ENCODE measurements at places on chromosomes 7 and 10.

- no peak for DNase-seq
Measured at GRCh38 chr10:3852147-3852904, 67.3 kb upstream of the KLF6 start.

GRCh38 chr10:52424341-52424740 is 110.3 kb downstream of the DKK1 start:
- no peak for DNase-seq

- DNase-seq, result no peak
Measured at GRCh38 chr7:75019800-75020199, 53.8 kb downstream of the RCC1L start.

- no peak for DNase-seq
Measured at GRCh38 chr7:112001091-112001826, 204.9 kb downstream of the DOCK4 start.

DNA sequence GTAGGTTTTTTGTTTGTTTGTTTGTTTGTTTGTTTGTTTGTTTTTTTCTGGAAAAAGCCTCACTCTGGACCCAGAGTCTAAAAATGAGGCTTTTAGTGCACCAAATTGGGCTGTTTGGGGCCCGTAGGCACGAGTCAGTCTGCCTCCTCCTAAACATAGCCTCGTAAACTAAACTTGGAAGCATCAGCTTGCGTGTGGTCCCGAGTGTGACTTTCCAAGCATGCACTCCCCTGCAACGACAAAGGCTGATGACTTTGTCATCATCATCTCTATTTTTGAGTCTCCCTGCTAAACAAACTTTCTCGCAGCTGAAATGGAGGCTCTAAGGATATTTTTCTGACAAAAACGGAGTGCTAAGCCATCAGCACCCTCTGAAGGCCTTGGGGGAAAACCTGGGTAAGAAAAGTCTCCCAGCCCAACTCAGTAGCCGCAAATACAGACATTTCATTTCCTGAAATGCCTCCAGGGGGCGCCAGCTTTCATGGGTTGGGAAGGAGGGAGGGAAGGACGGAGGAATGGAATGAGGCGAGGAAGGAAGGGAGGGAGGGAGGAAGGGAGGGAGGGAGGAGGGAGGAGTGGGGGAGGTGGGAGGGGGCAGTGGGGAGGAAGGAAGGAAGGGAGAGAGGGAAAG is 245.9 kb downstream of the KCNMA1 start:
- no peak for DNase-seq

- DNase-seq, result no peak
Measured at GRCh38 chr10:109358325-109358724, 565.0 kb downstream of the XPNPEP1 start.

DNA sequence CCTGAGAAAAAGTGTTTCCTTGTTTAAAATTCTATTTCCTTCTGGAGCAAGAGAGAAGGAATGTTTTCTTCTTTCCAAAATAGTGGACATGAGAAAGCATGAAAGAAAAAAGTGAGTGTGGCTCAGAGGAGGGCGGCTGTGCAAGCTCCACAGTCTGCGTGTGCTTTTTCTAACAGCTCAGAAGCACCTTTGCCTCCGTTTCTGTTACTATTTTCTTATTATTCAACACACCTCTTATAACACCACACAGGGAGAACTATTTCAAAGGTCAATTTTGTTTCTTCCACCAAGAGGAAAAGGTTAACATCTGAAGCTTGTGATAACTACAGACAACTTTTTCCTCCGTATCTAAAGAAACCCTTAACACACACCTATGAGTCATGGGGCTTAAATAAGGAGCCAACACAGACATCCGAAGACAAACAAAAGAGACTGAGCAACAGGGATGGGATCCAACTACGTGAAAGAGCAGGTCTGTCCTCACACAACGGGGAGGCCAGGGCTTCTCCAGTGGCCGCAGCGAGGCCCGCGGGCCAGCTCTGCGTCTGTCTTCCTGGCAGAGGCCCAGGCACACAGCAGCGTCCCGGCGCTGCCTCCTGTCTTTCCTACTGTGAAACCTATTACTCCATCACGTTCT is 36.2 kb upstream of the NCAPG2 start:
- DNase-seq, result no peak

DNA sequence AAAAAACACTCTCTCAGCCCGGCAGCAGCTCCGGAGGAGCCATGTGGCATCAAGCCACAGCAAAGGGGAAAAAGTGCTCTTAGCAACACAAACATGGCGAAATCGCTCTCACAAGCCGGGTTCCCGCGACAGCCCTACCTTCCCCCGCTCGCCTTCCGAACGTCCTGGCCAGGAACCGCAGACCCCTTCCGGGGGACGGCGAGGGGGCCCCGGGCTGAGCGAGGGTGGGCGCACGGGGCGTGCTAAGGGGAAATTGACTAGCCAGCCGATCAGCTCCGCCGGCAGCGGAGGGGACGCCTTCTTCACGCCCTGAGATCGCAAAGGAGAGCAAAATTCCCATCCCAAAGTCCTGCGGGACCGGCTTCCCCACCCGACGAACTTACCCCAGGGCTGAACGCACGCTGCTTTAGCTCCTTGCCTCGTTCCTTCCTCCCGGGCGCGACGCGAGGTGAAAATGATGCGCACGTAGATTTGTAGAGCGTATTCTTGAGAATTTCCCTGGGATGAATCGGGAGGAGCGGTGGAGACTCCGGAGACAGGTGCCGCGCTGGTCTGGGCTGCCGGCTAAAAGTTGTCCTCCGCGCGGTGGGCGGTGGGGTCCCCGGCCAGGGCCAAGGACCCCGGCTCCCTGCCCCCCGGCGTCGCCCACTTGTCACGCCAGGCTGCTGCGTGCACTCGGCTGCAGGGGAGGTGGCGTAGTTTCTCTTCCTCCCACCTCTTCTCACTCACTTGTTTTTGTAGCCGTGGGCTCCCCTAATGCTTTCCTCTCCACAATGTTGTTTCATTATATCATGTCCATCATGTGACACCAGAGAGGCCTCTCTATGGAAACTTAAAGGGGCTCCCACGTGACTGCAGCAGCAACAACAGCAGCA is 220.1 kb upstream of the MKLN1 start:
- peak; percentile 48 for DNase-seq

- DNase-seq, result peak; percentile 75
Measured at GRCh38 chr10:8331896-8332729, 277.6 kb downstream of the GATA3 start.

DNA sequence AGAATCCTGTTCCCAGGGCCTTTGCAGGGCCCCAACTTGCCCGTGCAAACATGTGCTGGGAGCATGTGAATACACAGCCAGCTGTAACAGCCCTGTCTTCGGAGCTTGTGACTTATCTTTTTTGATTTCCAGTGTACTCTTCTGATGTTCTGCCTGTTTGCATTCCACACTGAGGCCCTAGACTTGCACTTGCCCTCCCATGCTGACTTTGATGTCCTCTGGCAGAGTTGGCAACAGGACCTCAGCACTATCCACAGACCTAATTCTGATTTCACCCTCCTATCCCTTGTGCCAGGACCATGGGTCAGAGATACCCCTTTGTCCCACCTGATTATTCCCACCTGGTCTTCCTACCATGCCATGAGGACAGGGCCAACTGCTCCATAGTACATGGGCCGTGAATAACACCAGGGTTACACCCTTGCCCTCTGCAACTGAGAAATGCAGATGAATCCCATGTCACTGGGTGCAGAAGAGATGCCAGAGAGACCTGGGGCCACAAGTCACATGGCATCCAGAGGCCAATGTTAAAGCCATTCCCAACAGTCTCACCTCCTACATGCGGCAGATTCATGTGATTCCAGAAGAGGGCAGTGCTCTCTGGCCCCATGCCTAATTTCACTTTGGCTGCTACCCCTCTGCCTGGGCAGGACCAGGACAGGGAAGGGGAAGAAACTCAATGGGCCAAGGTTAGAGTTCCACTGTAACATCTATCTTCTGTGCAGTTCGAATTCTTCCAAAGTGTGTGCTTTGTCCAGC is 43.0 kb downstream of the SCRN1 start:
- DNase-seq, result no peak

GRCh38 chr7:92973974-92974373 is 137.6 kb upstream of the CDK6 start:
- no peak for DNase-seq

GRCh38 chr7:105638902-105639495 is 57.7 kb upstream of the EFCAB10 start:
- DNase-seq, result no peak

- DNase-seq, result no peak
Measured at GRCh38 chr10:84478151-84478550, 149.8 kb downstream of the CCSER2 start.

GRCh38 chr10:77901743-77902142 is 24.8 kb downstream of the DLG5 start:
- no peak for DNase-seq

DNA sequence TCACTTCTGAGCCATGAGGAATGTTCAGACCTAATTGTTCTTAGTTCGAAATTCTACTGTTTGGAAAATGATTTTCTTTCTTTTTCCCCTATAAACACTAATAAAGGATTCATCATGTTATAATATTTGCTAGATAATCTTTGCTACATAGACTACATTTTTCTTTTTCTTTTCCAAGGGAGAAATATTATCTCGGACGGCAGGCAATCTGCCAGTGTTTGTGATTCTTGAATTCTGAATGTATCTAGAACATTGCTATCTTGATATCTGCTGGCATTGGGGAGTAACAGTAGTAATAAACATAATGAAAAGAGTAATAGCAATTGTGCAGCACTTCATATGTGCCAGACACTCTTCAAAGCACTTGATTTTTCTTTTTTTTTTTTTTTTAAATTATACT is 107.7 kb upstream of the ZNF32 start:
- DNase-seq, result no peak

- no peak for DNase-seq
Measured at GRCh38 chr10:132948351-132948750, 6.0 kb upstream of the CFAP46 start.

GRCh38 chr10:49274886-49275285 is 24.1 kb upstream of the C10orf71 start:
- DNase-seq, result no peak

DNA sequence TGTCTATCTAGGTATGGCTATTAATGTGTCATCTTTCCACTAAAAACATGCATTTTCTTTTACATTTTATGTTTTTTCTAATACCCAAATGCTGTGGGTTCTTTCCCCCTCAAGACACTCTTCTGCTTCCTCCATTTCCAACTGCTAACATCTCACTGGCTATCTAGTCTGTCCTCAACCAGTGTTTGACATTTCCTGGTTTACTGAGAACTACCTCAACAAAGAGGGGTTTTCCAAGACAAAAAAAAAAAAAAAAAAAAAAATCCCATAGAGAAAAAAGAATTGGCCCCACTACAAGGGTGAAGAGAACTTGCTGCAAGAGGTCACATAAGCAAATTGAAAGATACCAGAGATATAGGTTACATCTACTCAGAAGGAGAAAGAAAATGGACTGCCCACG is 359.7 kb downstream of the CRPPA start:
- no peak for DNase-seq

GRCh38 chr10:49387071-49387470 is 8.8 kb downstream of the DRGX start:
- no peak for DNase-seq

- DNase-seq, result no peak
Measured at GRCh38 chr7:66145400-66146104, 30.9 kb downstream of the CRCP start.

DNA sequence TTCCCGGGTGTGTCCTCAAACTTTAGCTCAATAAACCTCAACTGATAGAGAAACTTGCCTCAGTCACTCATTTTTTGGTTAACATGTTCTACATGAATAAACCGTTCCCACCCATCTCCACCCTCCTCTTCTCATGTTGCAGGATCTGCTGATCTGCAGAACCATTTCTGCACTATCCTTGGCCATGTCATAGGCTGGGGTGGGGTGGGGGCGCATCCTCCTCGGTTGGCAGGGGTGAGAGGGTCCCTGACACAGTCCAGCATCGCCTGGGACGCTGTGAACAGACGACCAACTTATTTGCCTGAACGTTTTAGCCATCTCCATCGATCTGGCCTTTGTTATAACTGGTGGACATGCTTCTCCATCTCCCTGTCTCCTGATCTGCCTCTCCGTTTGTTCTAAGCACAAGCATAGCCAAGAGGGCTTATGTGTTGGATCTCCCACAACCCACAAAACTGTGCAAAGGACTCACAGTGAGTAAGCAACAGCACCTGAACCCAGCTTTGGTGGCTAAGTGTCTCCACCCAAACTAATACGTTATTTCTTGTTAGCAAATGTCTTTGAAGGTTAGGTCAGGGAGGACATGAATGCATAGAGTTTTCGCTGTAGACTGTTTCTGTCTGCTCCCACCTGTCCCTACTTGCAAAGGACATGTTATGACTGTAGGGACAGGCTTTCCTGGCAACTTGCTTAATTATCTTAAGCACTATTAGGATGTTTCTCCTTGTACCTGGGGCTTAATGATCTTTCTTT is 51.7 kb downstream of the PRKCQ start:
- DNase-seq, result no peak

- DNase-seq, result no peak
Measured at GRCh38 chr7:123658023-123658422, 2.4 kb downstream of the LMOD2 start.

All from stimulated activated CD4-positive, alpha-beta T cell treated with anti-CD3 and anti-CD28 coated beads, Interleukin-1b, Interleukin-23, amount 100 ng/mL, for 1 hour (primary cell).